ENCODE measurements at places on chromosomes 6 and 20. TPM values are rescaled to one million over a fixed set of nuclear protein-coding genes. Genes with fewer than 3 reads are reported as not detected.

- H3K36me3 ChIP-seq = no peaks in the 10 kb centered on the region
- no peak for DNase-seq
- H3K4me3 ChIP-seq = no peak overlapping the region
- peaks cover 25% of the 10 kb centered on the region for H3K4me1 ChIP-seq
- H3K27ac ChIP-seq = no peak overlapping the region
These were observed 52.7 kb upstream of the PTGIS start for GRCh38 chr20:49620364-49621240.

Gene ADGRF1
- 112 TPM for total RNA-seq

GRCh38 chr6:5672581-5673011, 334.1 kb downstream of the NRN1 start:
- no peak overlapping the region for H3K27ac ChIP-seq
- no peaks in the 10 kb centered on the region for H3K4me1 ChIP-seq
- no peaks in the 10 kb centered on the region for H3K27me3 ChIP-seq
- DNase-seq = no peak
- no peak overlapping the region for H3K4me3 ChIP-seq
- no peaks in the 10 kb centered on the region for H3K36me3 ChIP-seq

GRCh38 chr6:16354692-16355091, 116.3 kb downstream of the GMPR start:
- no peak overlapping the region for H3K4me3 ChIP-seq
- no peak for DNase-seq
- peaks cover 32% of the 10 kb centered on the region for H3K4me1 ChIP-seq
- no peaks in the 10 kb centered on the region for H3K36me3 ChIP-seq
- no peaks in the 10 kb centered on the region for H3K27me3 ChIP-seq

Gene DPPA5
- total RNA-seq = not detected

DNA sequence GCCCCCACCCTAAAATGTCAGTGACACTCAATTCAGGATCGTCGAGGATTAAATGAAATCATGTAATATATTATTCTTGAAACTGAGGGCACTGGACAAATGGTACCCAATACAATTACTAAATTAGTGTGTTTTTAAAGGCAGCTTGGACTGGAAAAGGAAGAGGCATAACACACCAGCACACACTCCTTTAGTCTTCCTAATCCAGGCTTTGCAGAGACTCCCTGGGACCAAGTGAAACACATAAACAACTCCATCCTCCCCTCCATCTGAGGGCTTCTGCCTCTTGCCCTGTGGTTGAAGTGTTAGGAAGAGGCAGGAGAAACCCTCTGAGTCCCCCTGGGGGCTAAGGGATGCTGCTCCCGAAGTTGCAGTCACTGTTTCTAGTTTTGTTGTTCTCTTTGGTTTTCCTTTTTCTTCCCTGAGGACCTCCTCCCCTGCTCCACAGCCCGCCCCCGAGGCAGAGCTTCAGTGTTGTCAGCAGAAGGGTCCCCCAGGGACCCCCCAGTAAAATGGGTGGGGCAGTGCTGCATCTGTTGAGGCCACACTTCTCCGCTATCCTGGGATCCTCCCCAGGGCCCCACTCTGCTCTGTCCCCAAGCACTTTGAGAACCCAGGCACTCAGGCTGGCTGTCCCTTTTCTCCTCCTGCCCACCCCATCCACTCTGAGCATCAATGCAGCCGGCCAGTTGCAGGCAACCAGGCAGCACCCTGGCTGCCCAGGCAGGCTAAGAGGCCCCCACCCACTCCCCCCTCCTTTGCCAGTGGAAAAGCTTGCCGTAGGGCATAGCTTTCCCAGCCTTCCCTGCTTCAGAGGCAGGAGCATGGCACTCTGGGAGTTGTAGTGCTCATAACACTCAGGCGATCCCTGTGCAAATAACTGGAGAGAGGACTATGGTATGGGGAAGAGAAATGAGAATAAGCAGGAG, 5.9 kb downstream of the TMEM63B start:
- no peak overlapping the region for H3K27ac ChIP-seq
- H3K4me1 ChIP-seq = peaks cover 6% of the 10 kb centered on the region
- no peak overlapping the region for H3K4me3 ChIP-seq
- peak; percentile 61 for DNase-seq
- H3K36me3 ChIP-seq = no peaks in the 10 kb centered on the region

Gene CDH4
- not detected for total RNA-seq

DNA sequence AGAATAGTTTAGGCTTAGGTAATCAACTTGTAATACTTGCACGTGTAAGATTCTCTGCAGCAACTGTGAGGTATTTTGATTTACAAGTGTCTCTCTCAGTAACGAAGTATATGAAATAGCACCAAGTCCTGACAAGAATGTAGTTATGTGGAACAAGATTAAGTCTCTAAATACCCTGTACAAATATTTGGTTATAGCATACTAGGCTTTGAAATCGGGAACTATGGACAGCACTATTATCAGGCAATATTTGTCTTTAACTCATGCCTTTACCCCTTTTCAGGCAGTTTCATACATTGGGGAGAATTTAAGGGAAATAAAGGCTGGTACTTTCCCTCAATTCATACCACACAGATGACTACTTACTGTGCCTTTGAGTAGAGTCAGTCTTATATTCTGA, 93.2 kb downstream of the GRIK2 start:
- no peak overlapping the region for H3K27ac ChIP-seq
- H3K36me3 ChIP-seq = no peaks in the 10 kb centered on the region
- no peaks in the 10 kb centered on the region for H3K27me3 ChIP-seq
- no peak for DNase-seq
- H3K4me1 ChIP-seq = no peaks in the 10 kb centered on the region

- H3K27ac ChIP-seq = no peak overlapping the region
- DNase-seq = no peak
- 0 out of 2 replicates have a peak, but pooled peaks cover 7% of the 10 kb centered on the region for H3K4me1 ChIP-seq
These were observed 47.0 kb upstream of the GCLC start for GRCh38 chr6:53591873-53592272.

DNA sequence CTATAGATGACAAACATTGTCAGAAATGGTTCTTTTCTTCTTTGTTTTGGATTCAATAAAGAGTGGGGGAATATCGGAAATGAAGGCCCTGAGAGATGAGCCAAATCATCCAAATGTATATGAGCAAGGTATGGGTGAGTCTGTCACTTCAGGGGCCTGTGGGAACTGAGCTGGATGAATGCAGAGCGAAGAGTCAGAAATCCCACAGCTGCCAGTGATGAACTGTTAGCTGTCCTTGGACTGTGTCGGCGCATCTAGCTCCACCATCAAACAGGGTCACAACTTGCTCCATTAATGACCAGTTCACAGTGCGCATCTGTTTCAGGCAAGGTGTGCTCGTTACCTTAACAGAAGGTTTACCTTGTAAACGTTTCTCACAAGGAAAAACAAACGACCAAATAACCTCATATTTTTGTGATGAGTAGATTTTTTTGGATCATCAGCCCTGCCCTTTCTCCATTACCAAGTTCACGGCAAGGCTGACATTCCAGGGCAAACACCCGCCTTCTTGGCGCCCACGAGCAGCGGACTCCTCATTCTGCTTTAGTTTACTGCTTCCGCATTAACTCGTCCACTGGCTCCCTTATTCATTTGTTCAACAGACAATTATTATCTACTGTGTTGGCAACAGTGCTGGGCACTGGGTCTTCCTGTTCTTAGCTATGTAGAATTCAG, 15.0 kb upstream of the CCN6 start:
- no peaks in the 10 kb centered on the region for H3K36me3 ChIP-seq
- 0 out of 2 replicates have a peak, but pooled peaks cover 4% of the 10 kb centered on the region for H3K4me1 ChIP-seq
- peak; percentile 37 for DNase-seq
- H3K4me3 ChIP-seq = no peak overlapping the region

Gene PACSIN1
- total RNA-seq = 6.4 TPM

All from PC-9 (cell line).